ENCODE measurements at places on chromosomes 16 and 17. TPM values are rescaled to one million over a fixed set of nuclear protein-coding genes. Genes with fewer than 3 reads are reported as not detected.

DNA sequence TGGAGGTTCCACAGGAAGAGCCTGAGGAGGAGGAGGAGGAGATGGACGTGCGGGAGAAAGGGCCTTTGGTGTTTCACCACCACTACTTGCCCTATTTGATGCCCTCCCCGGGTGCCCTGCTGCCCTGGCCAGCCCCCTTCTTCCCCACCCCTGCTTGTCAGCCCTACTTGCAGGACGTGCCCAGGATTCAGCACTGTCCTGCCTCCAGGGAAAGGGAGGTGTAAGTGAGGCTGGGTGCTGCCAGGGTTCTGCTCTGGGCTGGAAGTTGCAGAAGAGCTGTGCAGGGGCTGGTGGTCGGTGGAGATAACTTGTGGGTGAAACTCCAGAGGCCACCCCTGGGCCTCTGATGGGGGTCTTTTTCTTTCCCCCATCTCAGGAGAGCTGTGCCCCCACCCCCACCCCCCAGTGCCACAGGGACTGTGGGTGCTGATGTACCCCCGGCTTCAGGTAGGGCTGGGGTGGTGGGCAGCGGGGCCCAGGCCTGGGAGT, 3.0 kb downstream of the PRR29 start:
- no peak for DNase-seq

SCN4A gene
- total RNA-seq = 0.14 TPM

DNA sequence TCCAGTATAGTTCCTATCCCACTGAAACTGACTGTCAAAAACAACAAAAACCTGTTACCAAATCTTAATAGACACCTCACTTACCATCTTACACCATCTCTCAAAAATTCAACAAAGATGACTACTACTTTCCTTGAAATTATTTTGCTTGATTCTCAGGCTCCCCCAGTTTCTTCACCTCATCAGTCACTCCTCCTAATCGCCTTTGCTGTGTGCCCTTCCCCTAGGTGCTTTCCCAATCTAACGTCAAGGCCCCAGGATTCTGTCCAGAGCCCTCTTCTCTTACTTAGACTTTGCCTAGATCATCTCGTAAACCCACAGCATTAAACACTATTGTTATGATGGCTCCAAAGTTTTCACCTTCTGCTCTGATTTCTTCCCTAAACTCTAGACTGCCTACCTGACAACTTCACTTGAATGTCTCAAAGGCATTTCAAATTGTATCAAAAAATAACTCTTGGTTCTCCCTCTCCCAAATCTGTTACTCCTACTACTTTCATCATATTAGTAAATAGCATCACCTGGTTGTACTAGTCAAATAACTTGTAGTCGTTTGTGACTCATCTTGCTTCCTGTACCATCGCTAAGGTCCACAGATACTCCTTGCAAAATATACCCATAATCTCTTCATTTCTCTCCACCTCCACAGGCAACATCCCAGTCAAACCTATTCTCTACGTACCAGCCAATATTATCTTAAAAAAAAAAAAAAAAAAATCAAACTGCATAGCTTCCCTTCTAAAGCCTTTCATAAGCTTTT, 18.0 kb downstream of the C16orf87 start:
- no peak for DNase-seq

GNPTG gene
- 24.1 TPM for total RNA-seq

HS3ST3B1 gene
- 9.8 TPM for total RNA-seq

PRCD gene
- total RNA-seq = not detected

DNA sequence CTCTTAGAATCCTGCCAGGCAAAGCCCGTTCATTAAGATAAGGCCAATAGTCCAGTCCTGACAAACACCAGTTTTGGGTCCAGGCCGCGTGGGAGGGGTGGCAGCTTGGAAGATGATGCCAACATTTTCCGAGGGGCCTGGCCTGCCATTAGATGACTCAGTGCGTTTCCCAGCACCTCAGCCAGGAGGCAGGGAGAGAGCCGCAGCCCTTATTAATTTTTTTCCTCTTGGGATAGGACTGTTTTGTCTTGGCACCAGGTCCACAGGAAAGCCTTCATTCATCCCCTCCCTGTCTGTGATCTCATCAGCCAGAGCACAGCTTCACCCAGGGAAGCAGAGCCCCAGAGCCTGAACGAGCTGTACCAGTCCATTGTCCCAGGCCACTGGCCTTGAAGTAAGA, 4.7 kb upstream of the NDEL1 start:
- DNase-seq = no peak

DNA sequence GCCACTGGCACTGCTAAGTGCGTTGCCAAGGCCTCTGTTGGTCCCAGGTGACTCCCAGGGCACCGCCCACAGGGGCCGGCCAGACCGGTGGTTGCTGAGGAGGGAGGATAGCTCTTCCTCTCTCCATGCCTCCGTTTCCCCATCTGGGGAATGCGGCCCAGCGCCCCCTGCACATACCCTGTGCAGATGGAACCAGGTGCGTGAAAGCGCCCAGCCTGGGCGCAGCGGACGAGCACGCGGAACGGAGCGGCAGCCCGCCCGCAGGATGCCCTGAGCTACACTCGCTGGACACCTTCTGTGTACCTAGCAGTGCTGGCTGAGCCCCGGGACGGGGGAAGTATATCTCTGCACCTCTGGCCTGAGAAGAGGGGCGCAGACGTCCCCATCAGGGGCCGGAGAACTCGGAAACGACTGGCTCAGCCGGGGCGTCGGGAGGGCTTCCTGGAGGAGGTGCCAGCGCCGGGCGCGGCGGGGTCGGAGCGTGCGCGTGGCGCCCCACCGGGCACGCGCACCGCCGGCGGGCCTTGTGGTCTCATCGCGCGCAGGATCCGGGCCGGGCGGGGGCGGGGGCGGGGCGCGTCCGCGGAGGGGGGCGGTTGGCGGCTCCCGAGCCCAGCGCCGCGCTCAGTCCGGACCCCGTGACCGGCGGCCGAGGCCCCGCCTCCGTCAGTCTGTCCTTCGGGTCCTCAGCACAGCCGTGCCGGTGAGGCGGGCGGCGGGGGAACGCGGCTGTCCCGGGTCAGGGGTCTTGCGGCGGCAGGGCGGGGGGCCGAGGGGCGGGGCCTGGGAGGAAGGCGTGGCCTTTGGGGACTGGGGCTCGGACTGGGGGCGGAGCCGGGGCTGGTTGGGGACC, at the start of the genes CCDC78 and HAGHL:
Gene CCDC78 (minus strand): TSS at position 6 of the 853 bp plus-strand sequence. CDS start 76 bp downstream, outside the sequence.
Gene HAGHL (plus strand): TSS at position 669 of the 853 bp plus-strand sequence. CDS start 404 bp downstream, outside the sequence.
- DNase-seq = peak; percentile 43

CDK3 gene
- 7.4 TPM for total RNA-seq

DNA sequence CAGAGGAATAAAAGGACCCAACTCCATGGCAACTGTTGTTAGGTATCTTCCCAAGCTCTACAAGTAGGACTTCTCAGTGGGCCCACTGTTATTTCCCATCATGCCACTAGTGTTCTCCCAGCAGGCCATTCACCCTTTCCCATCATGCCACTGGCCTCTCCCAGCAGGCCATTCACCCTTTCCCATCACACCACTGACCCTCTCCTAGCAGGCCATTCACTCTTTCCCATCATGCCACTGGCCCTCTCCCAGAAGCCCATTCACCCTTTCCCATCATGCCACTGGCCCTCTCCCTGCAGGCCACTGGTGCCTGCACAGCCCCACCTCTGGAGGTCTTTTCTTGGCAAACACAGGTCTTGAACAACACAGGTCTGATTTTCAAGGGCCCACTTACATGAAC, 36.3 kb downstream of the IFT140 start:
- DNase-seq = no peak

All from activated T-helper 2 cell treated with anti-CD3 and anti-CD28 coated beads, Interferon-gamma antibody, Interleukin-2, Interleukin-4, amounts not matched to agents 10 μg/mL and 5 μg/mL and 100 μg/mL, durations not matched to agents 14 hours and 24 hours and 36 hours (primary cell).